Forelimb muscle (tissue), 1 donor: ENCODE measurements at places on chromosomes 6 and 20.

GRCh38 chr20:63775096-63775978 is 35.8 kb downstream of the SLC2A4RG start:
- DNase-seq = peak; percentile 9

DNA sequence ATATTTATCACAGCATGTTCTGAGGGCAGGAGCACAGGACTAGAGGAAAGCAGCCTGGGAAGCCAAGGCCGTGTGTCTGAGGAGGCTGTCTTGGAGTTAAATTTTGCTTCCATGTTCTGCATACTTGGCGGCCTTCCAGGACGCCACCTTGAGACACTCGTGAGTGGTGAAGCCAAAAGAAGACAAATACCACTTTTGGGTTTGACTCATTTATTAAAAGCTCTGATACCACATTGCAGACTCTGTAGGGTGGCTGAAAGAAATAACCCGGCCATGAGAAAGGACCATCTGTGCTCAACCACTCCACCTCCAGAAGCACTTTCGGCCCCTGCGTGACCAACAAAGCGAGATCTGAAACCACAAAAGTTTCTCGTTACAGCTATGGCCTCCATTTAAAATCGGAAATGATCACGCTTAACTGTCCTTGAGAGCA is 120.0 kb downstream of the TMEM242 start:
- no peak for DNase-seq

DNA sequence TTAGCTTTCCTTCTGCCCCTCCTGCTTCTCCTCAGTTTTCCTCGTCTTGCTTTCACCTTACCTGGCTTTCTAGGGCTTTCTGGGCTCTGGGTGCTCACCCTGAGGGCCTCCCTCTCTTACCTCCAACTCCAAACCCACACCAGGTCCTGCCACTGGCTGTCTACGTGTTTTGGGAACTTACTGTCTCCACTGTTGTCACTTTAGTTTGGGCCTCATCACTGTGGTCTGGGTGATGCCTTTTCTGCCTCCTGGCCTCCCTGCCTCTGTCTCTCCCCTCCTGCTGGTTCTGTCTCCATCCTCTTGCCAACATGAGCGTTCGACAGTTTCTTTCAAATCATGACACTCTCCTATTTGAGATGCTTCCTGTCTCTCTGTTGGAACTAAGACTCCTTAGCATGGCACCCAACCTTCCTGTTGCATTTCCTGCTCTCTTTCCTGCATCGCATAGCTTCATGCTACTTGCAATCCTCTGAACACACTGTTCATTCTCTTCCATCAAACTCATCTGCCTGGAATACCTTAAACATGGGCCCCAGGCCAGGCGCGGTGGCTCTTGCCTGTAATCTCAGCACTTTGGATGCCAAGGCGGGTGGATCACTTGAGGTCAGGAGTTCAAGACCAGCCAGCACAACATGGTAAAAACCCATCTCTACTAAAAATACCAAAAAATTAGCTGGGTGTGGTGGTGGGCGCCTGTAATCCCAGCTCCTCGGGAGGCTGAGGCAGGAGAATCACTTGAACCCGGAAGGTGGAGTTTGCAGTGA is 5.5 kb downstream of the CD40 start:
- no peak for DNase-seq

GRCh38 chr6:34350137-34350933 is 42.1 kb downstream of the NUDT3 start:
- DNase-seq = no peak

GRCh38 chr6:119209452-119210205 is 131.2 kb upstream of the FAM184A start:
- DNase-seq = no peak
